ENCODE measurements at places on chromosomes 1 and 21. TPM values are rescaled to one million over a fixed set of nuclear protein-coding genes. Genes with fewer than 3 reads are reported as not detected.
A peak's percentile ranks its signal among the peaks of the same experiment; 100 is the strongest.

DNA sequence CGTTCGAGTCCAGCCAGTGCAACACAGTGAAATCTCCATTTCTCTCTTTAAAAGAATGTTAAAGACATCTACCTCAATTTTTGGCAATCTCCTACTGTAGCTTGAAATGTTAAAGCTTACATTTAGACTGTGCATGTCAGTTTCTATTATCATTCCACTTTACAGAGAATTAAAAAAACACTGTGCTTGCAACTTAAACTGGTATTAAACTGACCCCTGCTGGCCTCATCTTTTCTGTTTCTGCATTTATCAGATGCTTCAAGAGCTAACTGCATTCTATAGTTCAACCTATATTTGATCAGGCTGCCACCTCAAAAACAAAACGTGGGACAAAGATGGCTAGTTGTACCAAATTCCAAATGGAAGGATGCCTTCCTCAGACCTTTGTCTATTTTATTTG lies 226.5 kb downstream of the SMYD3 start:
- DNase-seq = peak; percentile 68

- no peak for DNase-seq
Measured at GRCh38 chr1:220378571-220379302, 106.5 kb upstream of the RAB3GAP2 start.

- DNase-seq = no peak
Measured at GRCh38 chr1:32150847-32151246, 28.6 kb upstream of the TXLNA start.

DNA sequence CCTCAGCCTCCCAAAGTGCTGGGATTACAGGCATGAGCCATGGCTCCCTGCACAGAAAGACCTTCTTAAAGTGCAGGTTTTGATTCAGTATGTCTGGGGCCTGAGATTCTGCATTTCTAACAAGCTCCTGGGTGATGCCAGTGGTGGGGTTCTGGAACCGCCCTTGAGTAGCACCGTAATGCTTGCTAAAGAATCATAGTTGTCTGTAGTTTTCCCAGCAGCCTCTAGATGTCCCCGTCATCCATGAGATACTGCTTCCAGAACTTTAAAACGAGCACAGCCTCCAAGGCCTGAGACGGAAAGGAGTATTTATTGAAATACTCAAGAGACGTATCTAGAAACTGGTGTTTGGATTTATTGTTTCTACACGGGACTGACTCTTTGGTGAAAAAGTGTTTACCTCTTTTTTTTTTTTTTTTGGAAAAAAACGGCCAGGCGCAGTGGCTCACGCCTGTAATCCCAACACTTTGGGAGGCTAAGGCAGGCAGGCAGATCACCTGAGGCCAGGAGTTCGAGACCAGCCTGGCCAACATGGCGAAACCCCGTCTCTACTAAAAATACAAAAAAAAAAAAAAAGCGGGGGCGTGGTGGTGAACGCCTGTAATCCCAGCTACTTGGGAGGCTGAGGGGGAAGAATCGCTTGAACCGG lies 2.6 kb upstream of the TOR3A start:
- DNase-seq = peak; percentile 86

GRCh38 chr21:40680311-40680710 lies 166.6 kb downstream of the DSCAM start:
- no peak for DNase-seq

DNA sequence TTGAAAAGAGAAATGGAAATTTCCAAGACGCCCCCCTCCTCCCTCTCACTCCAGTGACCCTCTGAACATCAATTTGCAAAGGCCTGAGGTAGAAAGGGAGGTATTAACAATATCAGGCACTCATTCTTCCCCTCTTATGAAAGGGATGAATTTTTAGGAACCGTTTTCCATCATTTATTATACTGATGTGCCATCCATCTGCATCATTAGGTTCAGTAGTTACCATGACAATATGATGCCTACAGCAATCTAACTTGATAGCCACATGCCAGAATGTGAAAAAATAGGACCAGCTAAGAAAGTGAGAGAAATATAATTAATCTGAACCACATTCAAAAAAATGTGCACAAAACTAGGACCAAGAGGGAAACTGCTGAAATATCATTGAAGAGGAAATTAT lies 40.9 kb downstream of the SEC16B start:
- DNase-seq = no peak

The ASCL5 gene
- polyA plus RNA-seq = not detected

The HNRNPCL2 gene
- not detected for polyA plus RNA-seq

DNA sequence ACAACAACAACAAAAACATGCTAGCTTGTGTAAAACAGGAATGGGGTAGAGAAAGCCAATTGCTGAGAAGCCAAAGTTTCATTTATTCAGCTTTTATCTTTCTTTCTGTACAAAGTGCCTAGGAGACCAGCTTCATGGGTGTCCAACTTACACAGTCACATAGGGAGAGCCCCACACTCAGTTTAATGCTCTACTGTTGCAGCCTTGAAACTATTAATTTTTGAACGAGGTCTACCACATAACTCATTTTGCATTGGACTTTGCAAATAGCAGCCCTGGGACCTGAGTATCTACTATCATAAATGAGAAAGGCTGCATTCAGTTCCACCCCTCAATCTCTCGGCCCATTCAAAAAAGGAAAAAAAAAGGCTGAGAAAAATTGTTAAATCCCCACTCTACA lies 98.8 kb downstream of the ZNF644 start:
- no peak for DNase-seq

The EVA1C gene
- polyA plus RNA-seq = 14.1 TPM

GRCh38 chr1:58572690-58573089 lies 4.4 kb downstream of the TACSTD2 start:
- DNase-seq = no peak

- DNase-seq = no peak
Measured at GRCh38 chr1:107379826-107380225, 239.0 kb downstream of the NTNG1 start.

GRCh38 chr1:230012741-230013140 lies 54.3 kb upstream of the GALNT2 start:
- no peak for DNase-seq

The FALEC gene
- not detected for polyA plus RNA-seq

DNA sequence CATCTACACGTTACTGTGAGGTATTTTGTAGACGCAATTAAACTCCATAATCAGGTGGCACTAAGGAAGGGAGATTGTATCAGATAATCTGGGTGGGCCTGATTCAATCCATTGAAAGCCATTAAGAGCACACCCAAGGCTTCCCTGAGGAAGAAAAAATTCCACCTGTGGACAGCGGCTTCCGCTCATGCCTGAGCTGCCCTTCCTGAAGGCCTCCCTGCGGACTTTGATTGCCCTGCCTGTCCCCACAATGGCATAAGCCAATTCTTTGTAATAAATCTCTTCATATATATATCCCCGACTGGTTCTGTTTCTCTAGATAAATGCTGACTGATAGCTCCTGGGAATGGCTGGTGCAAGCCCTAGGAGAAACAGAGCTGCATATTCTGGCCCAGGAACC lies 138.3 kb downstream of the TGFBR3 start:
- DNase-seq = no peak

DNA sequence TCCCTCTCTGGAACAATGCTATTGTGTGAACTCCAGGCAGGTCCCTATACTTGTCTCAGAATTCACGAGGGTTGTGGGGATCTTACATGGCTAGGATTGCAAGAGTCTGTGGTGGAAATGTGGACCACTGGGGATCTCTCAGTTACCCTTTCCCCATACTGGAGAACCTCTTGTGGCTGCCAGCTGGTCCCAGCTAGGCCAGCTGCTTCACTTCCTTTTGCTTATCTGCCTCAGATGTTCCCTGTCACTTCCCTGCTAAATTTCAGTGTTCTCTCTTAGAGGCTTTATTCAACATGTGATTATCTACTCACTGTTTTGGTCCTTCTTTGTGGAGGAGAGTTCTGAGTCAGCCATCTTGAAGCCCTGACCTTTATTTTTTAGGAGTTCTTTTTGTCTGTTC lies 75.9 kb upstream of the SAMD13 start:
- DNase-seq = no peak

DNA sequence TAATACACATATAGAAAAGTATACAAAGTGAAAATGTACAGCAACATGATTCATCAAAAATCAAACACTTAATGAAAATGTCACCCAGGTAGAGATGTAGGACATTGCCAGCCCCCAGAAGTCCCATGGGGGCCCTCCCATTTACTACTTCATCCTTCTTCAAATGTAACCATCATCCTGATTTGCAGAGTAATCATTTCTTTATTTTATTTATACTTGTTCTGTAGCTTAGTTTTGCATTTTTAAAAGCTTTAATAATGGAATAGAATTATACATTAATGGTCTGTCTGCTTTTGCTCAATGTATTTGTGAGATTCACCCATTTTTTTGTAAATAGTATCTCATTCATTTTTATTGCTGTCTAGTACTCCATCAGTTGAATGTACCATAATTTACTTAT lies 96.8 kb upstream of the CD55 start:
- no peak for DNase-seq

DNA sequence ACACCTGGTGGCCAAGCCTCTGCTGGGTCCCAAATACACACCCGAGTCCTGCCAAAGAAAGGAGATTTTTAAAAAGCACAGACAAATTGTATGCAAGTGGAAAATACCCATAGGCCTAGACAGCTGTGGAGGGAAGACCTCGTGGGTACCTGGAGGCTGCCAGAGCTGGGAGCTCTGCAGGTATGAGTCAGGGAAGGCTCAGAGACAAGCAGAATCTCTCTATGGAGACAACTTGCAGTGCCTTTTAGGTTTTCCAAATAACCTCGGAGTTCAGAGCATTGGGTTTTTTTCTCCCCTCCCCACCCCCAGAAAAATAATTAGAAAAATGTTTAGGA lies 127.7 kb downstream of the EDEM3 start:
- DNase-seq = no peak

DNA sequence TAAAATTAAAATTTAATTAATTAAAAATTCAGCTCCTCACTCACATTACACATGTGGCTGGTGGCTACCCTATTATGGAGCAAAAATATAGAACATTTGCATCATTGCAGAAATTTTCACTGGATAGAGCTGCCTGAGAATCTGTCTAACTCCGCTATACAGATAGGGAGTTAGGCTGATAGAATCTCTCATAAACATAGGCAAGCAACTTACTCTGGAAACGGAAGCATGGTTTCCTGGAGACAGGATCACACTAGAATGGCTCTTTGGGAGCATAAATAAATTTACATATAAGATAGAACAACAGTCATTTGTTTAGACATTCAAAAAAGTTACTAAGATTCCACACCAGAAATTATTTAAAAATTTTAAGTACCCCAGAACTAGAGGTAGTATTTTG lies 12.2 kb upstream of the LAMC2 start:
- no peak for DNase-seq

DNA sequence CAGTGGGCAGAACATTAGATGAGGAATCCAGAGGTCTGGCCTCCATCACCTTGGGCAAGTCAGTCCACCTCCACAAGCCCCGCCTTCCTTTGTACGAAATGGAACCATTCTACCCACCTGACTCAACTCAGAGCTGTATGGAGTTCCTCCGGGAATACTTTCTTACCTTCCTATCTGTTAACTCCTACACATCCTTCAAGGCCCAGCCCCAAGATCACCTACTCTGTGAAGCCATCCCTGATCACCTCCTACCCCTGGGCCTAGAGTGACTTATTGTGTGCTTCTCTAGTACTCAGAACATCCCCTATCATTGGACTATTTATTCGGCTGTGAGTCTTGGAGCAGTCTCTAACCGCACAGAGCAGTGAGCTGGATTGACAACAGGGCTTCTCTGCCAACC lies 66.7 kb downstream of the GLIS1 start:
- no peak for DNase-seq

The CYYR1 gene
- polyA plus RNA-seq = 3.0 TPM

GRCh38 chr1:219114014-219114413 lies 59.7 kb upstream of the LYPLAL1 start:
- no peak for DNase-seq

GRCh38 chr1:160726498-160727315 lies 12.3 kb upstream of the SLAMF7 start:
- DNase-seq = peak; percentile 67

The LPAR3 gene
- polyA plus RNA-seq = 0.83 TPM

GRCh38 chr1:6208723-6209660 lies 3.1 kb downstream of the RNF207 start:
- DNase-seq = peak; percentile 65

DNA sequence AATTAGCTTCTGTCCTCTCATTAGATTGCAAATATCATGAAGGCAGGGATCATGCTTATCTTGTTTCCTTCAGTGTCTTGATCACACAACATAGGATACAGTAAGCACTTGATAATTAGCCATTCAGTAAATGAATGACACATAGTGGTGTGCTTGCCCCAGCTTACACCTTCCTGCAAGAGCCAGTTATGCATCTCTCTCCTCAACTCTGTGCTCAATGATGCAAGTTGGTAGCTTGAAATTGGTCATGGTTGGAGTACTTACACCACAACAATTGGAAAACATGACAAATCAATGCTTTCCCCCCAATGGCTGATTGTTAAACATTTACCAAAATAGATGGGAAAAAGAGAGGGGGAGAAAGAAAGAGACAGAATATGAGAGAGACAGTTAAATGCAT lies 129.2 kb downstream of the NUF2 start:
- no peak for DNase-seq

Data from brain (organoid and tissue), 16 donors.